Activated T-helper 17 cell treated with anti-CD3 and anti-CD28 coated beads, Interleukin-2, amount 50 U/mL, for 72 hours (primary cell): ENCODE measurements at places on chromosomes 2 and 18.

DNA sequence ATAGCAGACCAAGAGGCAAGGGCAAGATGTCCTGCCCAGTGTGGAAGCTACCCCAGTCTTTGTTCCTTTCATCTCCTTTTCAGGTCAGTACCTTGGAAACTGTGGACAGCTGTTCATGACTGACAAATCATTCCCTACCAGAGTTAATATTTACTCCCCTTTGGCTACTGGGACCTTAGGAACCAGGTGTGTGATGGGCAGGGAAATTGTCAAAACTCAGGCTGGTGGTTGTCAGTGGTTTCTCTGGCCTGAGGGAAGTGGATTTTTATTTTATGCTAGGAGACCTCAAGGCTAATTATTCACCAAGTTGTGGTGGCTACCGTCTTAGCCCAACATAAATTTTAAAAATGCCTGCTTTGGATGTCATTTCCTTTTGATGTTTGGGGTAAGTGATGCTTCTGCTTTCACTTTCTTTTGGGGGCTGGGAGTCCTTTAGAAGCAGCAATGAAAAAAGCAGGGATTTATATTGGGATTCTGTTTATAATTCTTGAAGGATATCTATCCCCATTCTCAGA lies 119.3 kb downstream of the SETBP1 start:
- H3K4me3 ChIP-seq = peak overlapping the region; percentile 27
- no peak overlapping the region for H3K27ac ChIP-seq
- H3K27me3 ChIP-seq = no peaks in the 10 kb centered on the region
- no peak for ATAC-seq
- no peaks in the 10 kb centered on the region for H3K36me3 ChIP-seq

- H3K27me3 ChIP-seq = no peaks in the 10 kb centered on the region
- H3K4me3 ChIP-seq = no peak overlapping the region
- ATAC-seq = no peak
- no peaks in the 10 kb centered on the region for H3K36me3 ChIP-seq
- no peaks in the 10 kb centered on the region for H3K4me1 ChIP-seq
- no peak overlapping the region for H3K27ac ChIP-seq
These were observed 57.0 kb downstream of the CCDC102B start for GRCh38 chr18:68854786-68855391.

GRCh38 chr18:66344227-66344626 lies 259.7 kb downstream of the CDH19 start:
- H3K4me3 ChIP-seq = no peak overlapping the region
- H3K4me1 ChIP-seq = no peaks in the 10 kb centered on the region
- no peak overlapping the region for H3K27ac ChIP-seq

DNA sequence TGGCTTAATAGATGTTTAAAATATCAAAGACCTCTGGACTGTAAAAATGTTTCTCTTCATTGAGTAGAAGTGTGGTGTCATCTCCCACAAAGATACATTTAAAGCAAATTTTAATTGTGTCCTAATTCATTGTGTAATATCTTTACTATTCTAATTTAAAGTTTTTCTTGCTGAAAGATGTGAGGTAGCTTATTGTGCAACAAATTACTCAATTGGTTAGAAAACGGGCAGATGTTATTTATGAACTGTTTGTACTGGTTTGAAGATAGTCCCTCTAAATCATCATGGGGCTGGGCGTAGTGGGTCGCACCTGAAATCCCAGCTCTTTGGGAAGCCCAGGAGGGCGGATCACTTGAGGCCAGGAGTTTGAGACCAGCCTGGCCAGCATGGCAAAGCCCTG lies 65.3 kb downstream of the CYBRD1 start:
- H3K4me1 ChIP-seq = no peaks in the 10 kb centered on the region
- no peak overlapping the region for H3K4me3 ChIP-seq
- ATAC-seq = no peak
- H3K27ac ChIP-seq = no peak overlapping the region
- peaks cover 7% of the 10 kb centered on the region for H3K27me3 ChIP-seq
- no peaks in the 10 kb centered on the region for H3K36me3 ChIP-seq

DNA sequence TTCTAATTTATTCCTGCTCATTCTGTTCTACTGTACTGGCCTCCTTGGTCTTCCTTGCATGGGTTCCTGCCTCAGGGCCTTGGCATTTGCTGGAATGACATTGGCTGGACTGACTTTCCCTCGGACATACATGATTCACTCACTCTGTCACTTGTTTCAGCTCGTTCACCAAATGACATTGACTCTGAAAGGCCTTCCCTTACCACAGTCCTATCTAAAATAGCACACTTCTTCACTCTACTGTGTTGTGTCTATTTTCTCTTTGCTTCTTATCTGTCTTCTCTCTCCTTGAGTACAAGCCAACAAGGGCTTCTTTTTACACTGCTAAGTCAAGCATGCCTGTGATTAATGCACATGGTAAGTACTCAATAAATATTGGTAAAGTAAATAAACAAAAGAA lies 65.6 kb downstream of the SCG2 start:
- ATAC-seq = no peak
- no peak overlapping the region for H3K27ac ChIP-seq
- no peaks in the 10 kb centered on the region for H3K27me3 ChIP-seq
- no peaks in the 10 kb centered on the region for H3K36me3 ChIP-seq
- H3K4me1 ChIP-seq = no peaks in the 10 kb centered on the region

GRCh38 chr2:97765933-97766332 lies 52.6 kb downstream of the ZAP70 start:
- H3K27me3 ChIP-seq = no peaks in the 10 kb centered on the region
- no peak overlapping the region for H3K27ac ChIP-seq
- no peak overlapping the region for H3K4me3 ChIP-seq
- no peak for ATAC-seq

DNA sequence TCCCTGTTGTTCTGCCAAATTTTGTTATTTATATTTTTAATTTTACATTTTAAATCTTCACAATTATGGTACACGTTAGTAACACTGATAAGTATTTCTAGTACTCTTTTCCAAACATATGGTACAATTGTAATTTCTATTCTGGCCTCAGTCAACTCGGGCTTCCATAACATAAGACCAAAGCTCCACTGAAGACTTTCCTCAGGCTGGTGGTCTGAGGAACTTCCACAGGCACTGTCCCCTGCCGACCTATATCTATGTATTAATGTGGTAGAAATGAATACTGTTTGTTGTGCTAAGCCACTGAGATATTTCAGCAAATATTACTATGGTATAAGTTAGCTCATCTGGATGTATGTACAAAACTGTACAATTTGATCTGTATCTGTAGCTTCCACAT lies 407.6 kb upstream of the ZNF804A start:
- H3K4me1 ChIP-seq = no peaks in the 10 kb centered on the region

- H3K4me1 ChIP-seq = peaks cover 70% of the 10 kb centered on the region
- ATAC-seq = no peak
- peak overlapping the region; percentile 38 for H3K27ac ChIP-seq
- no peak overlapping the region for H3K4me3 ChIP-seq
- no peaks in the 10 kb centered on the region for H3K27me3 ChIP-seq
These were observed 15.9 kb downstream of the TRIB2 start for GRCh38 chr2:12732651-12733050.

GRCh38 chr18:46334868-46335281 lies 230.7 kb downstream of the HAUS1 start:
- H3K4me1 ChIP-seq = peaks cover 24% of the 10 kb centered on the region
- no peaks in the 10 kb centered on the region for H3K36me3 ChIP-seq
- no peak for ATAC-seq

- H3K27ac ChIP-seq = peak overlapping the region; percentile 89
- H3K4me3 ChIP-seq = peak overlapping the region; percentile 82
- ATAC-seq = peak; percentile 56
- H3K4me1 ChIP-seq = peaks cover 15% of the 10 kb centered on the region
- peaks cover 37% of the 10 kb centered on the region for H3K36me3 ChIP-seq
These were observed 557 bp upstream of the E2F6 start for GRCh38 chr2:11466307-11467128.

DNA sequence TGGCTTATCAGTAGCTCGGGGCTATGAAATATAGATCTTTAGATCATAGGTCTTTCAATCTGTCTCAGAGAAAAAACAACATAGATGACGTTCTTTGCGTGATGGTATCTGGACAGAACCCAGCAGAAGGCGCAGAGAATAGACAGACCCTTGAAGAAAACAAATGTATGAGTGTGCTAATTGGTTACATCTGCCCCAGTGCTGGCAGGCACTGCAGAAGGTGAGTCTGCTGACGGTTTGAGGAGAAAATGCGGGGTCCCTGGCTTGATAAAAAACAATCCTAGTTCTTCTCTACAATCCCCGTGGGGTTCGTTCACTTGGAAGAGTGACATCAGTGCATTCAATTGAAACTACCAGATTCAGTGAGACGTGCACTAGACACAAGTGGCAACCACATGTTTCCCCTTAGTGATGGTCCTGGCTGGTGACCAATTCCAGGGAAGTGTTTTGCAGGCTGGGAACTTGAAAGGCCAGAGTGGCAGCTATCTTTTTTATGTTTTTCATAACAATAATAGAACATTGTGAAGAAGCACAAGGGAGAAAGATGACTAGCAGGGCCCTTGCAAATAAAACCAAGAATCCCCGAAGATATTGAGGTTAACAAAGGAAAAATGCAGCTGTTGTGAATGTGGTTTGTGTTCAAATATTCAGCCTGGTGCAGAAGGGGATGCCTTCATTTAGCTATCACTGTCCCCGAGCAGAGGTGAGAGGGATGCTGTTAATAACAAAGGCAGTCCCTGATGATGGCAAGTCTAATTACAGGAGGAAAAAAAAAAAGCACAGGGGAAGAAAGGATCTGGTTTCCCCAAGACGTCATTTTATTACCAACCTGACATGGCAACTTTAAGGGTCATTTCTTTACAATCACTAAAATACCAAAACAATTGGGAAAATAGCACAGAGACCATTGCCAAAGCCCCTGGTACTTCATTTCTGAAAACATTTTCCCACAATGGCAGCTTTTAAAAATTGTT lies 337.6 kb upstream of the FIGN start:
- no peaks in the 10 kb centered on the region for H3K27me3 ChIP-seq
- ATAC-seq = no peak
- H3K36me3 ChIP-seq = no peaks in the 10 kb centered on the region
- H3K27ac ChIP-seq = no peak overlapping the region
- H3K4me3 ChIP-seq = no peak overlapping the region

- H3K27me3 ChIP-seq = peaks cover 15% of the 10 kb centered on the region
- H3K4me1 ChIP-seq = peaks cover 6% of the 10 kb centered on the region
- ATAC-seq = no peak
- H3K4me3 ChIP-seq = no peak overlapping the region
- no peak overlapping the region for H3K27ac ChIP-seq
- no peaks in the 10 kb centered on the region for H3K36me3 ChIP-seq
These were observed 67.1 kb downstream of the CERKL start for GRCh38 chr2:181589779-181590178.

DNA sequence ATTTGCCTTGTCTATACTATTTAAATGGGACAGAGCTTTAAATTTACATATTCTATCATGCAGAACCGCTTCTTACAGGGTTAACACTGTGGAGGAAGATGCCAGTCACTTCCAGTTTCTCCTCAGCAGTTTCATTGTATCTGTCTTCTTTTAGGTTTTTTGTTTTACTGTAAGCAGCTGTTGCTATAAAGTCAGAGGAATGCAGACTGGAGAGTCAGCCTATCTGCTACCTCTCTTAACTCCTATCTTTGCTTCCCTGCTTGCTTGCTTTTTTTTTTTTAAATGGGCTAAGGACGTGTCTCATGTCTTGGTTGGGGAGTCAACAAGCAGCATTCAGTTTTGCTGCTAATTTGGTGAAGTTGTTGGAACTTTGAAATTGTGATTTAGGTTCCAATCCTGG lies 8.9 kb downstream of the EPC2 start:
- H3K4me1 ChIP-seq = peaks cover 63% of the 10 kb centered on the region
- ATAC-seq = peak; percentile 78
- H3K4me3 ChIP-seq = peak overlapping the region; percentile 69
- peak overlapping the region; percentile 45 for H3K27ac ChIP-seq

GRCh38 chr2:108330979-108331378 lies 42.3 kb downstream of the SULT1C2 start:
- no peaks in the 10 kb centered on the region for H3K4me1 ChIP-seq
- H3K27me3 ChIP-seq = peaks cover 22% of the 10 kb centered on the region
- no peaks in the 10 kb centered on the region for H3K36me3 ChIP-seq

DNA sequence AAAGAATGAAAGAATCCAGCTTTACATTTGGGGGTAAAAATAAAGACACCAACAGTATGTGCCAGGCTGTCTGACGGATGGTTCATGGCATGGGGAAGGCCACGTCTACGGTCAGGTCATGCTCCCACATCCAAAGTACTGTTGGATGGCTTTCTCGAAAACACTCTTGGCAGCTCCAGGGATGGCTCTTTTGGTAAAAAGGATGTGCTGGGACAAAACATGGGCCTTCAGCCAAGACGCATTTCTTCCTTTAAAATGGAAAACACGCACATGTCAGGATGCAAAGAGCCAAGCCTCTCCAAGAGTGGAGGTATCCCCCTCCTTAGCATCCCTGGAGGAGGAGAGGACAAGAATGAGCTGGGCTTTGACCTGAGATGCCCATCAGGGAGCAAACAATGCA lies 376.5 kb upstream of the KLHL29 start:
- no peak for ATAC-seq
- no peak overlapping the region for H3K4me3 ChIP-seq
- H3K27me3 ChIP-seq = no peaks in the 10 kb centered on the region
- no peaks in the 10 kb centered on the region for H3K4me1 ChIP-seq
- H3K27ac ChIP-seq = no peak overlapping the region

DNA sequence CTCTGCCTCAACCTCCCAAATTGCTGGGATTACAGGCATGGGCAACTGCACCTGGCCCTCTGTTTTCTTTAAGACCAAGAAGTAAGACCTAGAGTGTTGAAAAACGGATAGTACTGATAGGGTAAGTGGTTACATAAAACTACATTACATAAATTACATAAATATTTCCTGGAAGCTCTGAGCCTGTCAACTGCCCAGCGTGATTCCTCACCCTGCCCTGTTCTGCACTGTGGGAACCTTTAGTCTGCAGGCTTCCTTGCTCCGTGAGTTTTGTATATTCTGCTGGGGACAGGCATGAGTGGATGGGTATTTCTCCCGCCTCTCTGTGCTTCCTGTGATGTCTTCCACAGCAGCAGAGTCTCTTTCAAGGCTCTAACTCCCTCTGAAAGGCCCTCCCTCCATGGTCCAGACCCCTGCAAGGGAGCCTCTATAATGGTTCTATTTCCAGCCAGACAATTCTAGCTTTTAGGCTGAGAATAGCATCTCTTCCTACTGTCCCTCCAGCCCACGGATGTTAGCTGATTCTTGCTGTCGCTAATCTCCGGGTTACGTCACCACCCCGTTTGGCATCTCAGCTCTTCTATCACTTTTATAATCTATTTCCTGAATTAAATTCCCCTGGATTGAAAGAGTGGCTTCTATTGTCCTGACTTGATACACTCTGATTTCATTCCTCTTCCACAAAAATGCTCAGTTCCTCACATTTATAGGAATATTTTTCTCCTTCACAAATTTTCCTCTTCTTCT lies 49.5 kb upstream of the PLEKHM3 start:
- no peaks in the 10 kb centered on the region for H3K36me3 ChIP-seq
- H3K4me3 ChIP-seq = no peak overlapping the region
- H3K4me1 ChIP-seq = no peaks in the 10 kb centered on the region

GRCh38 chr18:9535430-9535991 lies 60.2 kb downstream of the RALBP1 start:
- H3K27me3 ChIP-seq = no peaks in the 10 kb centered on the region
- no peaks in the 10 kb centered on the region for H3K4me1 ChIP-seq
- H3K27ac ChIP-seq = no peak overlapping the region
- H3K4me3 ChIP-seq = no peak overlapping the region
- H3K36me3 ChIP-seq = peaks cover 67% of the 10 kb centered on the region
- ATAC-seq = no peak
